ENCODE measurements at places on chromosomes 2 and 18.

DNA sequence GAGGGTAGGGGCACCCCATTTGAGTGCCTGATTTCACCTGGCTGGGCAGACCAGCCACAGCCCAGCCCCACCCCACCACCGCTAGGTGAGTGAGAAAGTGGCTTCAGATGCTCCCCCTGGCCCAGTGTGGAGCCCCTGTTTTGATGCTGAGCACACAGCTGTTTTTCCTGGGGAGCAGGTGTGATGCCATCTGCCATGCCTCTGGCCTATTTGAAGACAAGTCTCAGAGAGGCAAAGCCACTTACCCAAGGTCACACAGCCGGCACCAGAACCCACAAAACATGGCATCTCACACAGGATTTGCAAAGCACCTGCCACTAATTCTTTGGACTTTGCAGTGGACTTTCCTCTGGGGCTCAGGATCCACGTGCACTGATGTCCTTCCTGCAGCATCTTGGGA is 131.3 kb downstream of the INHBB start:
- DNase-seq: no peak

GRCh38 chr18:28015671-28016070 is 161.3 kb downstream of the CDH2 start:
- DNase-seq: peak; percentile 44

GRCh38 chr2:34307636-34308035 is 708.5 kb upstream of the FAM98A start:
- DNase-seq: no peak

DNA sequence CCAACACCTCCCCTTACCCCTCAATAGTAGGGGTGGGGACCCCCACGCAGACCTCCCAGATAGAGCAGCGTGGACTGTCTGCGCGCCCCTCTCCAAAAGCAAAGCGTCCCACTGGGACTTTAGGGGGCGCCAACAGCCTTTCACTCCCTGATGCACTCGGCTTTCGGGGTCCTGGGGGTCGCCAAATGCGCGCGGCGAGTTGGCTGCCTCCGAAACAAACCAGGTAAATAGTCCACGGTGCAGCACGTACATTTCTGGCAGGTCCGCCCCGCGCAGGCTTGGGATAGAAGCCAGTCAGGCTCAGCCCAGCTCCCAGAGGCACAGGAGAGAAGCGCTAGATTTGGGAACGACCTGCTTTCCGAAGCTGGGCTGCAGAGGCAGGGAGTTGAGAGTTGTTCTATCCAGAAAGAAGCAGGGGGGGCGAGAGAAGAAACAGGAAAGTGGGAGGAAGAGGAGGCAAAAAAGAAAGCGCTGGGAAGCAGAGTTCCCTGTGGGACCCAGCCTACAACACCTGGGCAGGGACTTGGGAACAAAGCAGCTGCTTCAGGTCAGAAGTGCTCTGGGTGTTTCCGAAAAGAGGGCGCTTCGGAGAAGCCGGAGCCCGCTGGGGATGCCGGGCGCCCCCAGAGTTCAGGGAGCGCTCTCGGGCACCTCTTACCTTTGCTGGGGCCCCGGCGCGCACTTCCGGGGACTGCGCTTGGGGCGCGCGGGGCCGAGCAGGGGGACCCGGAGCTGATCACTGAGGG is 544 bp downstream of the EVA1A start:
- no peak for DNase-seq

- DNase-seq: no peak
Measured at GRCh38 chr2:232444409-232445148, 11.4 kb upstream of the ALPI start.
